Dermis blood vessel endothelial cell (primary cell): ENCODE measurements at places on chromosomes 2 and 18.

- DNase-seq: no peak
Observed at GRCh38 chr2:42072349-42073118, 24.7 kb downstream of the PKDCC start.

GRCh38 chr2:26754972-26755670 lies 9.0 kb upstream of the SLC35F6 start:
- DNase-seq: no peak

GRCh38 chr18:67670024-67670543 lies 153.6 kb upstream of the DSEL start:
- DNase-seq: no peak

DNA sequence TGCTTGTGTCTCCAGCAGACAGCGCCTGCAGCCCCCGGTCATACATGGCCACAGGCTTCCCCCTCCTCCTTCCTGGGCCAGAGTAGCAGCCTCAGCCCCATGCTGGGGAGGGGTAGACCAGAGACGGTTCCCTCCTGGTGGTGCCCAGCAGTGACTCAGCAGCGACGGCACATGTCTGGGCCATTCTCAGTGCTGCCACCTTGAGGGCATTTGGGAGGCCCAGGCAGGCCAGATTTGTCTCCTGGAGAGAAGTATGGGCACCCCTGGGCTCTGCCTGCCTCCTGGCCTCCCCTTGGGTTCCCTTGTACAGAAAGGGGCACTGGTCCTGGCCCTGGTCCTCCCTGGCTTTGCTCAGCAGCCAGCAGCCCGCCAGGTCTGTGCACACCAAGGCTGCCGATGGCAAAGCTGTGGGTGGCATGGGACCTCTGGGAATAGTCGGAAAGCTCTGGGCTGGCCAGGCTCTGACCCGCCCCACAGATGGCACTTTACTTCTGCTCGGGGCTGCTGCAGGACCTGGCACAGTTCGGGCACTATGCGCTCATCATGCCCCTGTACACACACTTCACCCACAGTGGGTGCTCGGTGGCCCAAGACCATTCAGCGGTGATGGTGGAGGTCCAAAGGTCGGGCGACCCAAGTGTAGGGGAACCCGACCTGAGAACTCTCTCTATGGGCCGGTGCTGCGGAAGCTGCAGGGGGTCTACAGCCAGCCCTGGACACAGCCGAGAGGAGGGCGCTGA lies 11.4 kb upstream of the ALPI start:
- peak; percentile 82 for DNase-seq

DNA sequence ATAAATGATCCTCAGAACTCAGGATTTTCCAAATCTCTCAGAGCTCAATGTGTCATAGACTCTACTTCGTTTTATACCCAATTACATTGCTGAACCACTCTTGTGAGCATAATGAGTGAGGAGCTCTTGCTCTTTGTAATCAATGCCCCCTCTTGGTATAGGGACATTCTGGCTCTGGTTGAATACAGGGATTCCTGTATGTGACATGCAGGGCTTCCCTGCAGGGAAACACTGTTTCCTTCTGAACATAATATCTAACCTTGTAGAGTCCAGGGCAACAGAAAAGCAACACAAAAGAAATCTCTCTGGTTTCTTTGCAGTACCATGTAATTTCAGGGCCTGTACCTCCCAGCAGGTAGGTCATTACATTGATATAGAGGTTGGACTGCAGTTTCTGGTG lies 101.5 kb downstream of the CPS1 start:
- DNase-seq: no peak

GRCh38 chr2:155368934-155369333 lies 670.4 kb downstream of the KCNJ3 start:
- peak; percentile 28 for DNase-seq

DNA sequence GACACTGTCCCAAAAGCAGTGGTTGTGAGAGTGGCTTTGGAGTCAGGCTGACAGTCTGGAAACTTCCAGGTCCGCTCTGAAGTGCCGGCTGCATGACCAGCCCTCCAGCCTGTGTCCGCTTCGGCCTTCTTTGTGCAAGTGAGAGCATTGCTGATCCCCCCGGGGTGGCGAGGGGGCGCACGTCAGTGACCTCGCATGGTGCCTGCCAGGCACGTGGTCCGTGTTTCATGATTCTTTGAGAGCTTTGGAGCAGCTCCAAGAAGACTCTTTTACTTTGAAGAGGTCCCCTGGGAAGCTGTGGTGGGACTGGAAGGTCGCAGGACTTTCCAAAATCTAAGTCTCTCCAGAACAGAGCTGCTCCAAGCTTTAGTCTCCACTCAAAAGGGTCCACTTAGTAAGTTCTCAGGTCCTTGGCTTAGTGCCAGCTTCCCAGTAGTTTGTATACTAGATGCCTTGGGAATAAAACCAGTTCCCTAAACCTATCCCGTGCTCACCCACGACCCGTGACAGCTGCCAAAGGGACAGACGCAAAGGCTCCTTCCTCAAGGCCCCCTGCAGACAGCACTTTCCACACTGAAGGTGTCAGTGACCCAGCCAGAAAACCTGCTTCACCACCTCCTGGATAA lies 68.8 kb downstream of the ADI1 start:
- no peak for DNase-seq

DNA sequence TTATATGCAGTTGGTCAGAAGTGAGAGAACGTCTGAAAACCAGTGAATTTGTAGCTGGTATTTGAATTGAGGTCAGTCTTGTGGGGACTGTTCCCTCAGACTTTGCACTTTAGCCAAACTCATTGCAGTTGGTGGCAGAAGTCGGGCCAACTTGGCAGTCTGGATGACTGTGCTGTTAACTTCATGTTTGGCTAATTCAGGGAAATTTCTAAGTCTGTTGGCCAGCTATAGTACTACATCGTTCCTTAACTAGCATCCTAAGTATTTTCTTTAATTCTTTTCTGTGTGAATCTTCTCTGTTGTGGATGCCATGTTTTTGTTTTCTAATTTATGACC lies 806.8 kb upstream of the GCFC2 start:
- DNase-seq: no peak

DNA sequence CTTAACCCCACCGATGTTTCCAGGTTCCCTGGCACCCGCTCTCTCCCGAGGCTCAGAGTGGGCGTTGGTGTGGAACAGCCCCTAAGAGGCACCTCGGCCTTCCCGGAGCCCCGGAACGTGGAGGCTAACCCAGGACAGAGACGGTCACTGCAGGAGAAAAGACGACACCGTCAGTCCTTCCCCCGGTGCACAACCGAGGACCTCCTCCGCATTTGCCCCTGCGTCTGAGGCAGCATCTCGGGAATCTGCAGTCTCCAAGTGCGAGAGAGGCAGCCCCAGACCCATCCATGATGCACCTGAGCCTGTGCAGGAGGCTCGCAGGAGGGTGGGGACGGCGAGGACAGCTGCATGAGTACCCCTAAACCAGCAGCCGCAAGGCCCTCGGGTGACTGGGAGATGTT lies 204.9 kb upstream of the SALL3 start:
- DNase-seq: no peak

- no peak for DNase-seq
Observed at GRCh38 chr2:26487192-26487591, 9.3 kb upstream of the OTOF start.

GRCh38 chr2:190050001-190050400 lies 12.5 kb downstream of the MSTN start:
- no peak for DNase-seq
